A549 treated with GW870086 at 1 μM for 4 hours (cell line): ENCODE measurements at places on chromosomes 16 and 17. TPM values are rescaled to one million over a fixed set of nuclear protein-coding genes. Genes with fewer than 3 reads are reported as not detected.

The HSD17B1 gene
- total RNA-seq: 1.2 to 1.7 TPM (median 1.2 TPM) in 5 replicates

The TEX14 gene
- 0.12 to 0.47 TPM (median 0.29 TPM) in 5 replicates for total RNA-seq

The CCL7 gene
- 0.25 to 0.50 TPM (median 0.39 TPM) in 3 of 5 replicates, not detected in the others for total RNA-seq

The CENPN gene
- total RNA-seq: 61.4 to 111 TPM (median 67.5 TPM) in 5 replicates

The SLC16A11 gene
- total RNA-seq: not detected in 5 replicates

The FBXL20 gene
- 6.3 to 7.8 TPM (median 7.3 TPM) in 5 replicates for total RNA-seq
